ENCODE measurements at places on chromosomes 6 and 20.

GRCh38 chr6:128648022-128648598, 127.7 kb upstream of the PTPRK start:
- DNase-seq = no peak

- no peak for DNase-seq
Measured at GRCh38 chr6:83403191-83403590, 27.7 kb downstream of the ME1 start.

GRCh38 chr20:17902531-17903083, 66.0 kb downstream of the SNX5 start:
- no peak for DNase-seq

- no peak for DNase-seq
Measured at GRCh38 chr6:96900873-96901272, 3.2 kb upstream of the NDUFAF4 start.

GRCh38 chr20:49291200-49291599, 13.3 kb upstream of the ZNFX1 start:
- DNase-seq = no peak

DNA sequence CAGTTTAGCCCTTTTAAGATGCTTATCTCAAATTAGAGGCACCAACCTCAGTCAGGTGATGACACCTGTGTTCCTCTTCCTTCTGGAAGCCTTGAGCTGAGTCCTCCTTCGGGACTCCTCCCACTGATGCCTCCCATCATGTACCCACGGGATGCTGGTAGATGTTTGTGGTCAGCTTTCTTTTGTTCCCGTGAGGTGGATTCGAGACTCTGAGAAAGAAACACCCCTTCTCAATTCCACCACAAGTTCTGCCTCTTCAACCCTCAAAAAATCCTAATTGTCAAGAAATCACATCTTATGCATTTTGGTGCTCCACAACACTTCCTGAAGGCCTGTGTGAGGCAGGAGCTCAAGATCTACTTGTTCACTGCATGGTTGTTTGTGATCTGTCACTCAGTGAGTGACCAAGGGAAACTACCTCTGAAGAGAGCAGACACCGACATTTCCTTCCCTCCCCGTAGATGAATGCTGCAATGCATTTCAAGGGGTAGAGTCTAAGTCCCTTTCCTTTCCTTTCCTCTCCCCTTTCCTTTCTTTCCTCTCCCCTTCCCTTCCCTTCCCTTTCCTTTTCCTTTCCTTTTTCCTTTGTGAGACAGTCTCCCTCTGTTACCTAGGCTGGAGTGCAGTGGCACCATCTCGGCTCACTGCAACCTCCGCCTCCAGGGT, 50.5 kb downstream of the PCNA start:
- no peak for DNase-seq

- no peak for DNase-seq
Measured at GRCh38 chr6:108565893-108566292, 5.2 kb downstream of the FOXO3 start.

DNA sequence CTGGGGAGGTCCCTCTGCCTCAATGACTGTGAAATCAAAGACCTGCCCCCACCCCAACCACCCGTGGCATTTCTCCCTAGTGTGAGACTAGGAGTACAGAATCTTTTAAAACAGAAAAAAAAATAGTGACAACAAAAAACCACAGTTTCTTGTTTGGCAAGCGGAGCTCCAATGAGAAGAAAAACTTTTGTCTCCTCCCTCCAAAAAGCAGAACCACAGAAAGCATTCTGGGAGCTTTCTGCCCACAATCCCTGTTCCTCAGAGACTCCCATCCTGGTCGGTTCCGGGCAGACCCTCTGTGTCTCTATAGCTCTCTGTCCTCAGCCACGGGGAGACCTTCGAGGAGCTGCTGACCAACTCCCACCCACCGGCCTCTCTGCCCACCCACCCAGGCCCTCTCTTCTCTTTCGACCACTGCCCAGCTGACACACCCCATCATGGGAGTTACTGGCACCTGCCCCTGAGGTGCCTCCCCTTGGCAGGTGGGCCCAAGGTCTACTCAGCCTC, 4.9 kb downstream of the PREX1 start:
- DNase-seq = no peak

Measured in activated CD8-positive, alpha-beta memory T cell treated with anti-CD3 and anti-CD28 coated beads for 1 hour (primary cell).